ENCODE measurements at places on chromosomes 5 and 9.

GRCh38 chr9:120366644-120367019 lies 213.3 kb downstream of the CDK5RAP2 start:
- DNase-seq, result no peak

- no peak for DNase-seq
Observed at GRCh38 chr5:87069974-87070608, 197.6 kb upstream of the RASA1 start.

- no peak for DNase-seq
Observed at GRCh38 chr9:17509701-17510100, 69.2 kb upstream of the SH3GL2 start.

- no peak for DNase-seq
Observed at GRCh38 chr5:69006030-69006429, 87.8 kb upstream of the SLC30A5 start.

GRCh38 chr5:130324953-130325671 lies 420.8 kb downstream of the CHSY3 start:
- no peak for DNase-seq

DNA sequence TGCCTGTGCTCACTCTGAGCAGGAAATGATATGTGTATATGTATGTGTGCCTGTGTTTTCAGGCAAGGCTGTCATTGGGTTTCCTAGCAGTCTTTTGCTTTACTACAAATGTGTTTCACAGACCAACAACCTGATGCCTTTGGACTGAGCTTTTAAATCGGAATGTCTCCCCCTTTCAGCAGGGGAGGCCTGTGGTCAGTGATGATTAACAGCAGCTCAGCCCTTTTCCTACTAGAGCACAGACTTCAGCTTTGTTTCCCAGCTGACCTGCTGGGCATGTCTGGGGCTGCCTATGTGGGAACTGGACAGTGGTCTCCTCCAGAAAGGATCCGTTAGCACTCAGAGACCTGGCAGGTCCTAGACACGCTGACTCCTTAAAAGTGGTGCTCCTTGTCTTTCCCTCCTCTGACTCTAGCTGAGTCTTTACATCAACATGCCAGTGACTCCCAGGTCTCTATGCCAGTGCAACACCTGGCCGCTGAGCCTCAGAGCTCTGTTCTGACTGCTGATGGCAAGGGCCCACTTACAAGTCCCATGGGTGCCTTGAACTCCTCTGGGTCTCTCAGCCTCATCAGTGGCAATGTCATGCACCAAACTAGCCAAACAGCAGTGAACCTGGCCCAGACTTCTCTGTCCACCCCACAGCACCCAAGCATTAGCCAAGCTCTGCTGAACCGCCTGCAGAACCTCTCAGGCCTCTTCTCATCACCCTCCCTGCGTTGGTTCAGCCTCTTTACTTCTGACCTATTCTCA lies 7.7 kb downstream of the MACROH2A1 start:
- no peak for DNase-seq

- no peak for DNase-seq
Observed at GRCh38 chr5:134938030-134938429, 29.7 kb upstream of the CATSPER3 start.

DNA sequence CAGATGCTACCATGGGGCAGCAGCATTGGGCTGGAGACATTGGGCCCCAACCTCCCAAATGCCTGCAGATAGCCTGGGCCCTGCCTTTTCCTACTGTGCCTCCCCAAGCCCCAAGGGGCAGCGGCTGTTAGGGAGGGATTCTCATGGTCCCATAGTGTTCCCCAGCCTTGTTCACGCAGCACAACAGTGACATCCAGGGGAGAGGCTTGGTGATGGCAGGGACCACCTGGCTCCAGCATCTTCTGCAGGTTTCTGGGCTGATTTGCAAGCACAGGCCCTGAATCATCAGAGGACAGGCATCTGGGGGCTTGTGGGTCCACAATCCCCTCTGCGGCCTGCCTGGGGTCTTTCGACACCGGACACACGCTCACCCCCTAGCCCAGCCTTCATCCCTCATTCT lies 354.6 kb downstream of the SLIT3 start:
- no peak for DNase-seq

GRCh38 chr9:8643896-8644295 lies 844.3 kb upstream of the DMAC1 start:
- DNase-seq, result no peak

- DNase-seq, result no peak
Observed at GRCh38 chr5:91177085-91177484, 206.0 kb downstream of the ARRDC3 start.

GRCh38 chr5:67462147-67462546 lies 265.5 kb upstream of the CD180 start:
- no peak for DNase-seq

- no peak for DNase-seq
Observed at GRCh38 chr5:55276771-55277170, 30.7 kb downstream of the DHX29 start.

DNA sequence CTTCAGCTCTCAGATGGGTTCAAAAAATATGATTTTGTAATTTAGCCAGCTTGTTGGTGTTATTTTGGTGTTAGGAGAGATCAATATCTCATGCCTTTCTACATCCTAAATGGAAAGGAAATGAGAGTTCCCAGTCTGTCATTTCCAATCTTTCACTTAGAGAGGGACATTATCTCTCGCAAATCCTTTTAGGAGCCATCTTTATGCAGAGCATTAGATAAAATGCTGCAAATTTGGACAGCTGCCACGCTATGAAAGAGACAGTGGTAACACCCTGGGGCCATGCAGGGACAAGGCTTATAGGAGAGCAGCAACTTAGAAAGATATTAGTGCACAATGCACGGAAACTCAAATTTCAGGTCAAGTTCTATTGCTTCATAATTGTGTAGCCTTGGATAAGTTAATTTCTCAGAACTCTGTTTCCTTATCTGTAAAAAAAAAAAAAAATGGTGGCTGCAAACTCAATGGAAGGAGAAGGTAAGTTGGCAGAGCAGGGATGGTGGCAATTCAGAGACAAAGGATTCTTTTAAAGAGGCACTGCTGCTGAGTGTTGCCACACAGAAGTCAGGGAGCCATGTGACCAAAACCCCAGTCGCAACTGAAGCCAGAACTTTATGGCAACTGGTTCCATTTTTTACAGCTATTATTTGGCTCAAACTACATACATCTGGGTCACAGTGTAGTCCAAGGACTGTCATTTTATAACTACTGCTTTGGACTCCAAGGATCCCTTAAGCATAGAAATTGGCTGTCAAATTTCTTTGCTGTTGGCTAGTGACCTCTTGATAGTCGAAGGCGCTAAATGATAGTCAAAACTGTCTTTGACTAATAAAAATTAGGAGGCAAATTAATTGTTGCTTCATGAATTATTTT lies 210.2 kb downstream of the FRMD3 start:
- DNase-seq, result no peak

GRCh38 chr5:139930406-139930805 lies 112.7 kb downstream of the NRG2 start:
- no peak for DNase-seq

GRCh38 chr9:137294681-137295237 lies 7.3 kb downstream of the NRARP start:
- no peak for DNase-seq

GRCh38 chr5:34521628-34522290 lies 134.4 kb upstream of the RAI14 start:
- DNase-seq, result no peak

GRCh38 chr5:124641154-124641792 lies 105.2 kb downstream of the ZNF608 start:
- no peak for DNase-seq

GRCh38 chr5:132822650-132823480 lies 7.6 kb downstream of the SHROOM1 start:
- DNase-seq, result no peak

- no peak for DNase-seq
Observed at GRCh38 chr9:18939943-18940342, 93.1 kb downstream of the SAXO1 start.

GRCh38 chr5:68612972-68613371 lies 397.4 kb downstream of the PIK3R1 start:
- DNase-seq, result no peak

DNA sequence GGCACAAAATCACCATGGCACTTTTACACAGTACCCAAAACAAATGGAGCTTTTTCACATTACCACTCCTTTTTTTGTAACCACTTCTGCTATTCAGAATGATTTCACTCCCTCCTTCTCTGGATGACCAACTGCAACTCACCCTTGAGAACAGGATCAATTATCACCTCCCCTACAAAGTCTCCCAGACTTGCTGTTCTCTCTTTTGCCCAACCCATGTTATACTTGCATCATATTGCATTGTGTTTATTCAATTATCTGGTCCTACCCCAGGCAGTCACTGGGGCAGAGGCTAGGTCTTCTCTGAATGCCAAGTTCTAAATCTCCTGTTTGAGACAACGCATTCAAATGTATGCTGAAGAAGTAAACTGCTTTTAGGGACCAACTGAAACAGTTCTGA lies 96.0 kb downstream of the GPR21 start:
- no peak for DNase-seq

DNA sequence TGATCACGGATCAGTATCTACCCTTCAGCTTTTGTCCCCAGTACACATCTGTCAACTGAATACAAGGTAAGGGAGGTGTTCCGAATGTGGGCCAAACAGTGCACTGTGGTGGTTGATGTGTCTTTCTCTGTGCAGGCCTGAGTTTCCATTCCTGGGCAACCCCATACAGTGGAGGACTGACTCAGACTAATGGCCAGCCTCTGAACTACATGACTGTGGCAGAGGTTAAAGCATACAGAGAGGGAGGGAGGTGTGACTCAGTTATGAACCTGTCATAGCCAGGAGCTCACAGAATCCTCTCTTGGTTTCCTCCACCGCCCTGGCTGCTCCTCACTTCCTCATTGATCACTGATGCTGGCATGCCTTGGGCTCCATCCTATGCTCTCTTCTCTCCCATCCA lies 136.4 kb upstream of the TAS2R1 start:
- DNase-seq, result no peak

DNA sequence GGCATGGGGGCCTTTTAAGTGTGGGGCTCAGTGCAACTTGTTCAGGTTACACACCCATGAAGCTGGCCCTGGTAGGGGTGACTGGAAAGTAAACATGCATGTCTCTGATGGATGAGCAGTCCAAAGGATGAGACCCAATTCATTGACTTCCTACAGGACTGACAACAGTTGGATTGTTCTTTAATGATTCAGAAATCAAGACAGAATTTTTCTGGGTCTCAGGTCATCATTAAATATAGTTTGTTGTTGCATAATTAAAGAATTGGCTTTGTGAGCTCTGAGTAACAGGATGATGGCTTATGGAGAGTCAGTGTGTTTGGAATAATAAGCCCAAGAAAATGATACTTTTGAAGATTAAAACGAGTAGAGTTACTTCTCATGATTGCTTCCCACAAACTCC lies 604.2 kb upstream of the CLINT1 start:
- DNase-seq, result no peak

GRCh38 chr9:132514821-132515220 lies 67.6 kb upstream of the BARHL1 start:
- no peak for DNase-seq

GRCh38 chr5:77952636-77953212 lies 176.6 kb upstream of the TBCA start:
- no peak for DNase-seq

All from NCI-H2081 treated with DMSO at 0.1 percent for 48 hours (cell line).